Tibial nerve (tissue), 4 donors: ENCODE measurements at places on chromosomes 12 and 14. TPM values are rescaled to one million over a fixed set of nuclear protein-coding genes. Genes with fewer than 3 reads are reported as not detected.

The OSGEP gene
- 69.3 TPM for total RNA-seq

The RPGRIP1 gene
- 0.90 TPM for total RNA-seq

The PRORP gene
- 31.2 TPM for total RNA-seq

The OR4E2 gene
- not detected for total RNA-seq

The ITGB7 gene
- total RNA-seq: 7.1 TPM

The RAD51AP1 gene
- total RNA-seq: 2.5 TPM

The AQP5 gene
- 0.21 TPM for total RNA-seq

GRCh38 chr12:48296586-48297282 is 54.0 kb downstream of the ZNF641 start:
- peak; percentile 48 for DNase-seq

- DNase-seq: no peak
Measured at GRCh38 chr12:54565986-54566544, 16.7 kb downstream of the PDE1B start.

DNA sequence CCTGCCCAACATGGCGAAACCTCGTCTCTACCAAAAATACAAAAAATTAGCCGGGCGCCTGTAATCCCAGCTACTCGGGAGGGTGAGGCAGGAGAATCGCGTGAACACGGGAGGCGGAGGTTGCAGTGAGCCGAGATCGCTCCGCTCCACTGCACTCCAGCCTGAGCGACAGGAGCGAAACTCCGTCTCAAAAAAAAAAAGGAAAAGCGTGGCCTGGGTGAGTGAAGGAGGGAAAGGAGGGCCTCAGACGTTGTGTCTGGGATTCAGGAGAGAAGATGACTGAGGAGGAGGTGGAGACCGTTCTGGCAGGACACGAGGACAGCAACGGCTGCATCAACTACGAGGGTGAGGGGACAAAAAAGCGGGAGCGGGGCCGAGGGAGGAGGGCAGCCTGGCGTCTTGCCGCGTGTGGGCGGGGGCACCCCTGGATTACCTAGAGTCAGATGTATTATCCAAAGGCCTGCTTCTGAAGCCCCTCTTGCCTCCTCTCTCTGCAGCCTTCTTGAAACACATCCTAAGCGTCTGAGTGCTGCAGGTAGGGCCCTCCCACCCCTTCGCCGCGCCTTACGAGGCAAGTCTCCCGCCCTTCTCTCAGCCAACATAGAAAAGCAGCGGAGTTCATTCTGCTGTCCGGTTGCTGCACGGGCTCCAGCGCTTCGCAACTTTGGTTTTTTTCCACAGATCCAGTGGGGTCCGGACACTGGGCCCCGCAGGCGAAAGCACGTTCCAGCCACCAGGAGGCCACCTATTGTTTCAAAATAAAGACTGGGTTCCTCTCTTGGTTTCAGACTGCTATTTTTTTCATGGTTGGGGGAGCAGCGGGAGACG is 744 bp upstream of the MYL6 start:
- DNase-seq: peak; percentile 66

DNA sequence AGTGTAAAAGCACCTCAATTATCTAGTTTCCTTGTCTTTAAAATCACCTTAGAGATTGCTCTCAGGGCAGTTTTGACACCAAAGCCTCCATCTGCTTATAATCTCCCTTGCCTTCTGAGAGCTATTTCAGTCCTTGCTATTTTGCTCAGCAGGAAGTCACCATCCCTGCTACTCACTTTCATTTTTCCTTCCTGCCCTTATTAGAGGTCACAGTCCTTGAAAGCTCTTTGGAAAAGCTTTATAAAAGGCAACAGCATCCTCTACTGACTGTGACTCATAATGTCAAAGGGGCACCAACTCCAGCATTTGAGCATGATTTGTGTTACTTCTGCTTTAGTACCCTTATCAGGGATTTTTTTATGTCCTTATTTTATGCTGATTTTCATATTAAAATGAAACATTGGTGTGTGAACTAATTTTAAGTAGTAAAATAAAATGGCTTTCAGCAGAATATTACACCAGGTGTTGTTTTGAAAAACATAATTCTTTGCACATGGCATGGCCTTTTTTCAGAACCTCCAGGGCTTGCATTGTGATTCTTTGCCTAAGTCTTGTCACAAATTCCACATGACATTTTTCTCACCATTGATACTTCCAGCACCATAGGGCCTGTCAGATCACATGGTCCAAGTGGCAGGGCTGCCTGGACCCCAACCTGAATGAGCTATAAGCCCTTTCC is 213.0 kb downstream of the ADAMTS20 start:
- no peak for DNase-seq

DNA sequence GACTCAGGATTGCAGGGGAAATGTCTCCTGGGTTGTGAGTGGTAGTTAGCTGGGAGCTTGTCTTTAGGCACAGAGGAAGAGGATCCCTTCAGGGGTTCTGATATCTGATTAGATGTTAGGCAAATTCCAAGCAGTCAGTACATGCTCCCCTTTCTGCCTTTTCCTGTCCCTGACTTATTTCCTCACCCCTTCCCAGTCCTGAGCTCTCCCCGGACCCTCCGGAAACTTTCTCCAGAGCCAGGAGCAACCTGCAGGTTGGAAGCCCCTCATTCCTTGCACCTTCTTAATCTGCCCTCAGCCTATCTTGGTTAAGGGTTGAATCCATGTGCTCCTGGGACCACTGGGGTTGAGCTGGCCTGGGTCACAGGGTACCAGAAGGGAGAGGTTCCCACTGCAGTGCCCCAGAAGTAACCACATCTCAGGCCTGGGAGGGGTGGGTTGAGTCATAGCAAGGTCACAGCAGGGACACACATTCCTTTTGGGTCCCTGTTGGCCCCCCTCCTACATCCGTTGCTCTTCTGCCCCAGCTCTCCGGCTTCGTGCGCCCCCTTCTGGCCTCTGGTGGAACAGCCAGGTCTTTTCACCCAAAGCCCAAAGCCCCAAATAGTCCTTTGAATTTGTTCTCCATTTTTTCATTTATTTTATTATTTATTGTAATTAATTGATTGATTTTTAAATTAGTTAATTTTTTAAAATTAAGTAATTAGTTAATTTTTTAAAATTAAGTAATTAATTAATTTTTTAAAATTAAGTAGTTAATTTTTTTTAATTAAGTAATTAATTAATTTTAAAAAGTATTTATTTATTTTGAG is 1.8 kb downstream of the IGFBP6 start:
- peak; percentile 93 for DNase-seq

- no peak for DNase-seq
Measured at GRCh38 chr12:49489154-49489553, 49.7 kb upstream of the KCNH3 start.

DNA sequence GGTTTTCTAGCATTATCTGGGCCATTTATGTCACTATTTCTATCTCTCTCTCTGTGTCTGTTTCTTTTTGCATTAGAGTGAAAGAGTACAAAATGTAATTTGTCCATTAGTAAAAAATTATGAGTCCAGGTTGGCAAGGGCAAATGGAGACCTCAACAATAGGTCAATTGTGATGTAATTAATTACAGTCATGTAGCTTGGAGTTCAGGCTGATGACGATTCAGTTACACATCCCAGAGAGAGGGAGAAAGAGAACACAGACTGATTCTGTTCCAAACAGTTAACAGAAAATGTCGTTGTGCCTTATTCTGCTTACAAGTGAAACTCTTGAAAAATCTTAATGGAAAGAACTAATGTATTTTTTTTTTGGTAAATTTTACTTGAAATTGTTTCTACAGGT is 83.3 kb downstream of the ATXN7L3B start:
- no peak for DNase-seq

DNA sequence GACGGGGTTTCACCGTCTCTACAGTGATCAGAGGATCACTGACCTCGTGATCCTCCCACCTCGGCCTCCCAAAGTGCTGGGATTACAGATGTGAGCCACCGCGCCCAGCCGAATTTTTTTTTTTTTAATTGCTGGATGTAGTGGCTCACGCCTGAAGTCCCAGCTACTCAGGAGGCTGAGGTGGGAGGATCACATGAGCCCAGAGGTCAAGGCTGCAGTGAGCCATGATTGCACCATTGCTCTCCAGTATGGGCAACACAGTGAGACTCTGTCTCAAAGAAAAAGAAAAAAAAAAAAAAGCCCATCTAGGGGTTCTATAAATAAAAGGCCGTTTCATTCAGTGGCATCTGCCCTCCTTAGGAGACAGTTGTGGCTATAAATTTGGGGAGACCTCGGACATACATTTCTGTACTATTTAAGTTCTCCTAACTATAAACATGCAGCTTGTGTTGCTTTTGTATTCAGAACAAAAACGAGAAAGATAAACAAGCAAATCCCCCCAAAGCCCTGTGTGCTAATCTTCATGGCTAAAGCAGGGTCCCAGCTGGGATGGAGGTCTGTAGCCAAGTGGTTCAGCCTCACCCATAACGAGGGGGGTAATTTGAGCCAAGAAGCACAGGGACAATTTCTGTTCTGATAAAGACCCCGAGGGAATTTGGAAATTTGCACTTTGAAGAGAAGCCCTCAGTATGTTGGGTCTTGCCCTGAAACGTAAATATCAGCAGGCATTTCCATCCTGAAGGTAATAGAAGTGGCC is 35.0 kb upstream of the BCL7A start:
- DNase-seq: no peak

DNA sequence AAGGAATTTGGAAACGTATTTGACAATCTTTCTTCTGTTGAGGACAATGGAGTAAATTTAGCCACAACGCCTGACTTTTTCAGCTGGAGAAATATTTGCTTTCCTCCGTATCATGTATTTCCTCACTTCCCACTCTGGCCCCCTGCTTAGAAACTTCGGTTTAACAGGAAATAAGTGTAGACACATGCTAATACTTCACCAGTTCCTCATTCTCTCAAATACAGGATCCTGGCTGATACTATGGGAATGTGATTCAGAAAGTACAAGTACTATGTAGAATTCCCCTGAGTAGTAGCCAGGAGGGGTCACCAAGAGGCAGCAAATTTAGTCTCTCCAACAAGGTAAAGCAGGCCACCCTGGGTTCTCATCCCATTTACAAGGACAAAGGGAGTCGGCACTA is 58.0 kb downstream of the FAR2 start:
- DNase-seq: peak; percentile 29

DNA sequence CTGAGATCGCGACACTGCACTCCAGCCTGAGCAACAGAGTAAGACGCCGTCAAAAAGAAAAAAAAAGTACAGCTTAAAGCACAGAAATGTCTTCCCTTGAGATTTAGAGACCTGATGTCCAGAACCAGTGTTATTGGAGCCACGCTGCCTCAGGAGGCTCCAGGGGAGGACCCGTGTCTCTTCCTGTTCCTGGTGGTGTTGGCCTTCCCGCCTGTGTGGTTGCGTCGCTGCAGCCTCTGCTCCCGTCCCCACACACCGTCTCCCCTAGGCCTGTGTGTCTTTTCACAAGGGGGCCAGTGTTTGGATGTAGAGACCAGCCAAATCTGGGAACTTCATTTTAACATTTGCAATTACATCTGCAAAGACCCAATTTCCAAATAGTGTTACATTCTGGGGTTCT is 8.6 kb upstream of the FBRSL1 start:
- no peak for DNase-seq

- no peak for DNase-seq
Measured at GRCh38 chr14:31947680-31948595, 129.2 kb upstream of the ARHGAP5 start.

DNA sequence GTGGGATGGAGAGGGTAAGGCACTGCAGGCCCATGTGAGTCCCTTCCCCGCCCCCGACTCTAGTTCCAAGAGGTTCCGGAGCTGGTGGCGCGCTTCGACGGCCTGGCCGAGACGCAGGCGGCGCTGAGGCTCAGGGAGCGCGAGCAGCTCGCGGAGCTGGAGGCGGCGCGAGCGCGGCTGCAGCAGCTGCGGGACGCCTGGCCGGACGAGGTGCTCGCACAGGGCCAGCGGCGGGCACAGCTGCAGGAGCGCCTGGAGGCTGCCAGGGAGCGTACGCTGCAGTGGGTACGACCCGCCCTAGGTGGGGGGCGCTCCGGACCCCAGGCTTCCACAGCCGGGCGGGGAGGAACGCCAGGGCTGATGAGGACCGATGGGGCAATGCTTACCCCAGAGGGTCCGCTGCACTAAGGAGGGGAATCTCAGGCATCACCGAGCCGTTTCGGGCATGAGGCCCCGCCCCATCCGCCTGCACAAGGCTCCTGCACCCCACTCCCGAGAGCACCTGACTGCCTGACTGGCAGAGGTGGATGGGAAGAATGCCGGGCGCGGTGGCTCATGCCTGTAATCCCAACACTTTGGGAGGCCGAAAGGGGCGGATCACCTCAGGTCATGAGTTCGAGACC is 4.9 kb downstream of the CFAP73 start:
- DNase-seq: no peak

DNA sequence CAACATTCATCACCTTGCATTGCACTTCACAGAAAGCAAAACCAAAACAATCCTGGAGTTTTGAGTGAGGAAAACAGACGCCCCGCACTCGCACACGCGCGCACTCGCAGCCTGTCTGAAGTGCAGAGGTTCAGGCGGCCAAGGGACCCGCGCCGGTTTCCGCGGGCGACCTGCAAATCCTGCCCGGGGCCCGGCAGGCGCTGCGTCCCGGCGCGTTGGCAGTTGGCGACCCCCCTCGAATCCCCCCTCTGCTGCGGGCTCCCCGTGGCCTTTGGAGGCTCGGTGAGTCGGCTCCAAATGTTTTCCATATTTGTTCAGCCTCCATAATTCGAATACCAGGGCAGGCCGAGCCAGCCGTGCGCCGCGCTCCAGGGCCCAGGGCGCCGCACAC is at the start of gene SSPN:
Gene SSPN (plus strand): TSS at position 324 of the 391 bp plus-strand sequence. CDS start 100 bp downstream, outside the sequence.
- peak; percentile 37 for DNase-seq

GRCh38 chr14:22159957-22160356 is 429.1 kb downstream of the DAD1 start:
- no peak for DNase-seq

- no peak for DNase-seq
Measured at GRCh38 chr12:47700263-47700662, 5.6 kb downstream of the RPAP3 start.

GRCh38 chr14:104223101-104224041 is 85.0 kb downstream of the KIF26A start:
- no peak for DNase-seq

DNA sequence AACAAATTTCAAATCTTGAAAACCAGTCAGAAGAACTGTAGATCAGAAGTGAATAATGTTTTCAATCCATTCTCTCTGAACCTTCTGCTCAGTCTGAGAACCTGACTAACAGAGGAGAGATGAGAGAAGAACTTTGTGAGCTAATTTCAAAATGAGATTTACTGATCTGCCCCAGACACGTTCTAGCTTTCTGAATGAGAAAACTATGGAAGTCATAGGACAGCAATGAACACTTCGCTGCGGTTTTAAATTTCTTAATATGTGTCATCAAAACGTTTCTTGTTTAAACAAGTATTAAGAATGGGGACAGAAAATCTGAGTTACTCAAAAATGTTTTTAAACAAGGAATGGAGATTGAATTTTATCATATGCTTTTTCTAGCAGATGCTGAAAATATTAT is 66.6 kb upstream of the FAR2 start:
- no peak for DNase-seq

DNA sequence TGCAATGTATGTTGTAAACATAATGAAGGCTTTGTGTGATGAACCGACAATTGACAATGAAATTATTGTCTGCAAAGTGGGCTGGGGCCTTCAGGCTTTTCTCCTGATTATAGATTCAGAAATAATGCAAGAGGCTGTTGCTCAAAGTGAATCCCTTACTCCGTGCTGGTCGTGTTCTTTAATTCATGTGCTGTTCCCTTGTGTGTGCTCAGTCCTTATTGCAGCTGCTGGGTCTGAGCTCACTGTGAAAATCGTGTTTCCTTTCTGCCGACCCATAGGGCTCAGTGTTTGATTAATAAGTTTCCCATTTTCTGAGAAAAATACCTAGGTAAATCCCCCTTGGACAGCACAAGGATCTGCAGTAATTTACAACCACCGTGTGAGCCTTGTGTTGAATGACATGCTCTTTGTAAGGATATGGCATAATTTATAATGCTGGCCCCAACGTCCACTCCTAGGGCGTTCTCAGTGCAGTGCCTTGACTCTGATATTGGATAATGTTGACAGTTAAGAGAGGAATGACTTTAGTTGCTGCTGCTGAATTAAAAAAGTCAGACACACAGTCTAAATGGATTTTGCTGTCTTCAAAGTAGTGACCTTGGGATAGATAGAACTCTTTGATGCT is 81.6 kb downstream of the RGS6 start:
- DNase-seq: no peak
